Stimulated activated CD4-positive, alpha-beta T cell treated with anti-CD3 and anti-CD28 coated beads, Interleukin-12 subunit alpha, Interleukin-12 subunit beta, amount 100 ng/mL, for 24 hours (primary cell): ENCODE measurements at places on chromosomes 5 and 9.

DNA sequence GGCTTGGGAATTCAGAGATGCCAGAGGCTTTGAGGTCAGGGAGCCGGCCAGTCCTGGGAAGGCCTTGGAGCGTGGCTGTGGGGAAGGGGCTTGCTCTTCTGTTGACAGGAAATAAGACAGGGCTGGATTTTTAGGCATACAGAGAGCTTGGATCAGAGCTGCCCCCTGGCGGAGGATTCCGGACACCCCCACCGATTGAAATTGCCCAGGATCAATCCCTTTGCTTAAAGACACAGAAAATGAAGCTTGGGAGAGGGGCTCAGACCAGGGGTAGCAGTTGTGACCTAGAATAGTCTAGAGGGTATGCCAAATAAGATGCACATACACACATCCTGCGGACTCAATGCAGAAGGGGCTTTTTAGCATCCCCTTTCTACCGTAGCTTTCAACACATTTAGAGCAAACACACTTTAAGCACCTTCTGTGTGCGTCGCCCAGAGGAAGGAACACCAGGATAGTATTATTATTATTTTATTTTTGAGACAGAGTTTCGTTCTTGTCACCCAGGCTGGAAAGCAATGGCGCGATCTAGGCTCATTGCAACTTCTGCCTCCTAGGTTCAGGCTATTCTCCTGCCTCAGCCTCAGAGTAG is 1.7 kb upstream of the NTMT1 start:
- peak; percentile 78 for DNase-seq

- no peak for DNase-seq
These were observed 8.4 kb upstream of the SLC9A3 start for GRCh38 chr5:532521-533242.

GRCh38 chr5:127959152-127959764 is 124.3 kb upstream of the SLC12A2 start:
- DNase-seq: no peak

GRCh38 chr9:110728058-110728457 is 59.5 kb downstream of the MUSK start:
- DNase-seq: no peak

DNA sequence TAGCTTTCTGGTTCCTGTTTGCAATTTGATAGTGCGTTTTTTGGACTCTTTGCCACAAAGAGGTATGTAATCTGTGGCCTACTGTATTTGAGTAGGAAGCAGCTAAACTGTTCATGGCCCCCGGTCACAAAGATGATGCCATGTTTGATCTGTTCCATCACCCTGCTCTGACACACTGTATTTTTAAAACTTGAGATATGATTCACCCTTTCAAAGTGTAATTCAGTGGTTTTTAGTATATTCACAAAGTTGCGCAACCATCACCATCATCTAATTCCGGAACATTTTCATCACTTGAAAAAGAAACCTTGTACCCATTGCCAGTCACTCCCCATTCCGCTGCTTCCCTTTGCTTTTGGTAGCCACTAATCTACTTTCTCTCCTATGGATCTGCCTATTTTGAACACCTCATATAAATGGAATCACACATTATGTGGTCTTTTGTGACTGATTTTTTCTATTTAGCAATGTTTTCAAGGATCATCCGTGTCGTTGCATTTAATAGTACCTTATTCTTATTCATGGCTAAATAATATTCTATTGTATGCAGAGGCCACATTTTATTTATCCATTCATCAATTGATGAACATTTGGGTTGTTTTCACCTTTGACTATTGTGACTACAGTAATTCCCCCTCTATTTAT is 141.6 kb downstream of the NR3C1 start:
- no peak for DNase-seq

DNA sequence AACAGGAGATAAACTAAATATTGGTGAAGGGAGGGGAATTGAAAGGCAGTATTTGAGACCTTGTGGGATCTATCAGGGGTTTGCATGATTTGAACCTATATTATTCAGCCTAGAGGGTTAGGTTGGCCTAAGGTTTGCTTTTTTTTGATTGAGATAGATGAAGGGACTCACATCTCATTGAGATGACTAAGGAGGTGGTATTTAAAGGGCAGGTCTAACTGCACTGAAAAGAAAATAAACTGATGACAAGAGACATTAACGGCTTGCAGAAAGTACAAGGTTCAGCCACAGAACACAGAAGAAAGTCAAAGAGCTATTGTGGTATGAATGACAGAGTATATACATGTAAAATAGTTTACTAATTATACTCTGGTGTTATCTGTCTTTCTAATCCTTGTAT is 412.7 kb downstream of the CDH10 start:
- no peak for DNase-seq

DNA sequence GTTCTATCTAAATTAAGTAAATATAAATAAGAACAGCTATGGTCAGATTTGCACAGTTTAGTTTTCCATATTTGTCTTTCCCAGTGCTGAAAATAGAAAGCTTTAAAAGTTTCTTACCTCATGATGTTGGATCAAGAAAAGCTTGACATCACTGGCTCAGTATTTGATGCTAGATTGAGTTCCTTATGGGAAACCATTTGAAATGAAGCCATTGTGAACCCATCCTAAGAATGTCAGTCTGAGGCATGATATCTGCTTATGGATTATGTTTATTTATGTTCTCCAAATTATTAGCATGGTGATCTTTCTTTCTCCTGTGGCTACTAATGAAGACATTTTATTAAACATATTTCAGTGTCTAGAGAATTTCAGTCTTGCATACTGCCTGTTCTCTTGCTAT is 143.0 kb downstream of the ADAMTSL1 start:
- no peak for DNase-seq

DNA sequence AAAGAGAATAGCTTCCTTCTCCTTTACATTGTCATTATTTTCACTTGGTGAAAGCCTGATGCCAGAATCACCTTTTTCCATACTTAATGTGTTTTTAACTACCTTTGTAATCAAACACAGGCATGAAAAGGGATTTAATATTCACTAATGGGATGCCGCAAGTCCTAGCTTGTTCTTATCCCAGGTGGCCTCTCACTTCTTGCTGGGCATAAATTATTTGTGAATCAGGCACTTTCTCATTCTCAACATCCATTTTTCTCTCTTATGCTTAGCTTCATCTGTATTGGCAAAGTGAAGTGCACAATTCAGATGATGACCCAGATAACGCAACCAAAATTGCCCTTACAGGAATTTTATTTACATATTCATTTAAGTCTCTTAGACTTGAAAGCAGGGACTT is 10.9 kb downstream of the ACTL7B start:
- DNase-seq: no peak

DNA sequence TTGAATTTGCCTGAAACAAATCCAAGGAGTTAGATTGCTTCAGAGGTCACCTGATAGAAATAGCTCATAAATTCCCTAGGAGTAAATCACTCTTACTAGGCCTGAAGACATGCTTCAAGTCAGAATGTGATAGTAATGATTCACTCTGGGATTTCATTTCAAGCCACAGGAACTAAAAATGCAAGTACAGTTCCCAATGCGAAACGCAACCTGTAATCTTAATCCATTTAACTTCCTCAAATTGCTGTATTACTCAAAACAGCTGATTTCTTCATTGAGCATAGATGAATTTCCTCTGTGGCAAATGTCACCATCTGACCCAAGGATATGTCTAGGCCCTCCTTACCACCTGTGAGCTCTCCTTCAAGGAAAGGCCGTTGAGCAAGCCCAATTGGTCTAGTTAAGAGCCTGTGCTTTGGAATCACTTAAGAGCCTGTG is 32.1 kb upstream of the IL6ST start:
- no peak for DNase-seq

DNA sequence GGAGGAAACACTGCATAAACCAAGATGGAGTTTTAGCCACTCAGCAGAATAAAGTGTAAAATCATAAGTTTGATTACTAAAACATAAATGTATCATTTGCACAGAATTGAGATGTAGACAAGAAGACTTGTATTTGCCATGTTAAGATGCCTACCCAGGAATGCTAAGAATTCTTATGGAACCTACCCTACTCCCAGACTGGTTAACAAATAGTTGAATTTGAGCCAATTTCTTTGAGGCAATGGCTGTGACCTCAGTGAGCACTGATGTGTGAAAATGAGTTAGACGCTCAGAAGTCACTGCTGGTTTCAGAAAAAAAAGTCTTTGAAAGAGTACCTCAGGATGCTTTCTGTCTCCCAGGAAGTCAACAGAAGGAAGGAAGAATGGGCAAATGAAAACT is 95.6 kb downstream of the ESM1 start:
- DNase-seq: no peak

DNA sequence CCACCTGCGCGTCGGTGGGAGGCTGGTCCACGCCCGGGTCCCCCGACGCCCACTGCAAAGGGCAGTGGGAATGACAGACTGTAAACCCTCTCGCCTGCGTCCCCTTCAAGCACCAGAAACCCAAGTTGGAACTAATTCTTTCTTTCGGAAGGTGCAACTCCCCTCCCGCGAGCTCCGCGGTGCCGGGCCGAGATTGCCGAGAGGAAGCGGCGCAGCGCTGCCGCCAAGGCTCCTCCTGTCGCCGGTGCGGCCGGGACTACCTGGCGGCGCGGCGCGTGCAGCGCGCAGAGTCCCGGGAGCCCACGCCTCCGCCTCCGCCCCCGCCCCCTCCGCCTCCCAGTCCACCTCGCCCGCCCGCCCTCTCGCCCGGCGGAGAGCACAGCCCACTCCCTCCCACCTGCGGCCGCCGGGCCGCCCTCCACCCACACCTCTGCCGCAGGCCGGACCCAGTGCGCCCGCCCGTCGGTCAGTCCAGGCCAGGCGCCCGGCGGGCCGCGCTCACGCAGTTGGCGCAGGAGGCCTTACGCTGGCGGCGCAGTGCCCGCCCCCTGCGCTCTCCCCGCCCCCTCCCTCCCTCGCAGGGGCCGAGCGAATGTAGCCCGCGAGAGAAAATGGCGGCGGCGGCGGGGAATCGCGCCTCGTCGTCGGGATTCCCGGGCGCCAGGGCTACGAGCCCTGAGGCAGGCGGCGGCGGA is at the start of gene MAP3K1:
TSS of gene MAP3K1 (plus strand) at position 587 of the 695 bp plus-strand sequence. CDS start at position 612, 25 bp downstream.
- DNase-seq: peak; percentile 61

- DNase-seq: no peak
These were observed 18.9 kb downstream of the MRPS30 start for GRCh38 chr5:44827681-44828080.

GRCh38 chr5:53902296-53902907 is 342.0 kb downstream of the NDUFS4 start:
- no peak for DNase-seq

- DNase-seq: no peak
These were observed at the start of gene PRSS3 for GRCh38 chr9:33795281-33795680. Gene PRSS3, plus strand, starts transcription at chr9:33795561. Its CDS starts 13 bp downstream, at chr9:33795574.
